ENCODE measurements at places on chromosomes 5 and 9. TPM values are rescaled to one million over a fixed set of nuclear protein-coding genes. Genes with fewer than 3 reads are reported as not detected.

REEP2 gene
- total RNA-seq: 2.4 TPM

- H3K4me1 ChIP-seq: peaks cover 17% of the 10 kb centered on the region
- no peaks in the 10 kb centered on the region for H3K27me3 ChIP-seq
- no peak overlapping the region for H3K4me3 ChIP-seq
- H3K36me3 ChIP-seq: no peaks in the 10 kb centered on the region
Observed at GRCh38 chr5:38434966-38435705, 121.3 kb downstream of the LIFR start.

DNA sequence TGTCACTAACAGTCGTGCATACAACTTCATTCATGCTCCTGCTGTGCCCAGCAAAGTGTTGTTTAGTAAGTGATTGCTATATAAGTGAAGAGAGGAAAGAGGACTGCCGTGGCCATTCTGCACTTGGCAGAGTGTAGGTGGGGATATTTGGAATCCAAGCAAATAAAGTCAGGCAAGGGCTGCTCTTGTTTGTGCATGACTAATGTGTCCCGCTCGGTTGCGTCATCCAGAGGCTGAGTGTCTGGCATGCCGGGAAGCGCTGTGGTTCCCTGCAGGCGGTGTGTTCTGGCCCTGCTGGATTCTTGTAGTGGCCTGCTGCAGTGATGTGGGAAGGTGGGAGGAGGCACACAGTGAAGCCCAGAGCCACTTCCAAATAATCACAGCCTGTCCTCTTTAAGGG, 136.9 kb upstream of the ANKH start:
- DNase-seq: peak; percentile 49
- no peaks in the 10 kb centered on the region for H3K36me3 ChIP-seq
- no peak overlapping the region for H3K27ac ChIP-seq

DNA sequence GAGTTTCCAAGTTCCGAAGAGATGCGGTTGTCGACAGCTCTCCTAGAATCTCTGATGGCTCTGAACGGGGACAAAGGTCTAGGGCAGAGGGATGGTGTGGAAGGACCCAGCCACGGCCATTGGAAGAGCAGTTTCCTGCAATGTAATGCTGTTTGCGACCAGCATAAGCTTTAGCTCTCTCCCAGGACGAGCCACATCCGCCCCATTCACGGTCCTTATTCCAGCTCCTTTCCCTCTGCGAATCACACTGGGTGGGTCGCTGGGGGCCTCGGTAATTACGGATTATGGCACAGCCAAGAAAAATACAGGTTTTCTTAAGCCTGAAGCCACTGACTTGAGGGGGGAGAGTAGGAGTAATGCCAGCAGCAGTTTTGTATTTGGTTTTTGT, 22.7 kb downstream of the ANXA2R start:
- H3K4me1 ChIP-seq: no peaks in the 10 kb centered on the region
- peak overlapping the region; percentile 82 for H3K27ac ChIP-seq

GZMA gene
- not detected for total RNA-seq

DNA sequence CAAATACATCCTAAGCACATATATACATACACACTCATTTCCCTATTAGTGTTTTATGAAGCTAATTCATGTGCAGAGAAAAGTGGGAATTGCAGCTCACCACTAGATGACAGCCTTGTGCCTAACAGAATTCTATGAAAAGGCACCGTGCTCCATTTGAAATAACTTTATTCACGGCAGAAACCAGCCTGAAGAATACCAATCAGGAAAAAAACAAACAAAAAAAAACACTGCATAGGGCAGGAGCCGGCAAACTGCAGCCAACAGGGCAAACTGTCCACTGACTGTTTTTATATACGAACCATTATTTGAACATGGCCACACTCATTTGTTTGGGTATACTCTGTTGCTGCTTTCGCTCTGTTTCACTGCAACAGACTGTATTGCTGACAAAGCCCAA, 33.6 kb downstream of the ERMP1 start:
- peak overlapping the region; percentile 30 for H3K27ac ChIP-seq
- peaks cover 6% of the 10 kb centered on the region for H3K36me3 ChIP-seq
- peak; percentile 73 for DNase-seq
- peaks cover 22% of the 10 kb centered on the region for H3K4me1 ChIP-seq
- no peak overlapping the region for H3K4me3 ChIP-seq
- H3K27me3 ChIP-seq: no peaks in the 10 kb centered on the region

GRCh38 chr5:154485850-154486426, 7.9 kb upstream of the HAND1 start:
- H3K36me3 ChIP-seq: no peaks in the 10 kb centered on the region
- H3K4me1 ChIP-seq: peaks cover 5% of the 10 kb centered on the region
- no peak overlapping the region for H3K27ac ChIP-seq
- H3K4me3 ChIP-seq: no peak overlapping the region

DNA sequence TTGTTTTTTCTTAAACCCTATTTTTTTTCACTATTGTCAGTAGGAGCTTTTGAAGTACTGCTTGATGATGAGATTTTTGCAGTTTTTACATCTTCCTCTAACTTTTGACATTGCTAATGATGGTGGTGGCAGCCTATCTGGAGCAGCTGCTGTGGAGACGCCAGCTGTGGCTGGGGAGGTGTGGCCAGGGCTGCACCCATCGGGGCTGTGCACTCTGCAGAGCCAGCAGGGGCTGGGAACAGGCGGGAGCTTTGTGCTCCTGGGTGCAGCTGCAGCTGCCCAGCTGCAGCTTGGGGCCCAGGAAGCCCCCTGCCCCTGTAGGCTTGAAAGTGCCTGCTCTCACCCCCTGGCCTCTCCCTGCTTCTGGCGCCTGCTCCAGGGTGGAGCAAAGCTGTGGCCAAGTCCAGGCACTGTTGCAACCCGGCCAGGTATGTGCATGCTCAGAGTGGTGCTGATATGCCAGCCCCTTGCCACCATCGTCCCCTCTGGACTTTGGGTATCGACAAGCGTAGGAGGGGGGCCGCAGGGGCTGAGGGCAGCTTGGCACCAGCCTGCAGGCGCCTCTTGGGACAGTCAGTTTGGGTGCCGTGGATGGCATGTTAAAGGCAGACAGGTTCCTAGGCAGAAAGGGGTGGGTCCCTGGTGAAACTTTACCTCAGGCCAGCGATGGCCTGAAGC, 39.2 kb downstream of the FER start:
- no peaks in the 10 kb centered on the region for H3K27me3 ChIP-seq
- no peak overlapping the region for H3K27ac ChIP-seq
- no peak overlapping the region for H3K4me3 ChIP-seq
- peaks cover 21% of the 10 kb centered on the region for H3K4me1 ChIP-seq

DNA sequence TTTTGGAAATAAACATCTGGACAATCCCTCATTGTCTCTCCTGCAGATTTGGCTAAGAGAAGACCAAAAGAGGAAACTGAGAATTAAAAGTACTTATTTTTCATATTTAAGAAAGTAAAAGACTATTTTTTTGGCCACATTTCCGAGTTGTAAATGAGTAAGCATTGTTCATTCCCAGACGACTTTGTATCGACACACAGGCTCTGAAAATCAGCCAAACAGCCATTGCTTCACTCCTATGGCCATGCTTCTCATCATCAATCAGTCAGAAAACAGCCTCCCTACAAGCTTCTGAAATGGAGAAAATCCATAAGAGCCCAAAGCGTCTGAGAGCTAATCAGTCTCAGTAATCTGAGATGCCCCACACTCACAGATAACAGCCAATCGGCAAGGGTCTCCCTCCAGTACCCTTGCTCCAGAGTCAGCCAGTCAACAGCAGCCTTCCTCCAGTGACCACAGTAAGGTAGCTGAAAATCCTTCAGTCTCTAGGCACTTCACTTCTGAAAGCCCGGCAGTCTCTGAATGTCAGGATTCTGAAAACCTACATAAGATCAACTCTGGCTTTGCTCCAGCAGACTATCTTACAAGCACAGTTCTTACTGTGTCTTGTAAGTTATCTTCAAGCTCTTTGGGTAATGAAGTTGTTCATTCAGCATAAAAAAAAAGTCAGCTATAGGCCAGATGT, 30.9 kb downstream of the CDO1 start:
- DNase-seq: no peak
- no peaks in the 10 kb centered on the region for H3K36me3 ChIP-seq
- H3K4me1 ChIP-seq: no peaks in the 10 kb centered on the region
- no peak overlapping the region for H3K4me3 ChIP-seq
- no peak overlapping the region for H3K27ac ChIP-seq

ARL14EPL gene
- total RNA-seq: not detected

PARP8 gene
- 41.8 TPM for total RNA-seq

DNA sequence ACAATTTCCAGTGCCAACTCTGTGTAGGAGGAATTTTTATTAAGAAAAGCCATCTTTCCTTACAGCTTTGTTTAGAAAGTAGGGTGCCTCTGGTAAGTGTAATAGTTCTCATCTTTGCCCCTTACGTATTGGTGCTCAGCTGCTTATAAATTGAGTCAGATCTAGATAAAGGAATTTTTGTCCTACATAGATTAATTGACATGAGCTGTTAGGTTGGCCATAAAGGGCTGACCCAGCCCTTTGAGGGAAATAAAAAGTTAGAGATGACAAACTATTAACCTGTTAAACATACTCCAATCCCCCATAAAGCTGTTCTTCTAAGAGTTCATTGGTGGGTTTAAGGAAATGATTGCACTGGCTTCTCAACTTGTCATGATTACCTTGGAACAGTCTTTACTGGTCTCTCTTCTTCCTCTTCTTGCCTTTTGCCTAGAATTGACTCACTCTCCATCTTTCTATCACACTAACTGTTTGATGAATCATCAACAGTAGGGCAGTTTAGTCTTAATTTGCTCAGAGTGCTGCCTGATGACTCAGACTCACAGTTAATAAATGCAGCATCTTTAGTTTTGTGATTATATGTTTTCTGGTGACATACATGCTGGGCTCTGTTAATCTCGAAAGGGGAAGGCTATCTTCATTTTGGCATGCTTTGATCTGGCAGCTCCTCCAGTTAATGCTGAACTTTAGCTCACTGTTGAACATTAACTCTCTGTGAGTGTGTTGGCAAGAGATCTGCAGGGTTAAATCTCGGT, 51.7 kb downstream of the ARHGAP26 start:
- H3K4me1 ChIP-seq: peaks cover under 1% of the 10 kb centered on the region
- H3K36me3 ChIP-seq: no peaks in the 10 kb centered on the region
- H3K27me3 ChIP-seq: no peaks in the 10 kb centered on the region
- H3K4me3 ChIP-seq: no peak overlapping the region
- H3K27ac ChIP-seq: no peak overlapping the region

DMXL1 gene
- 91.1 TPM for total RNA-seq

DNA sequence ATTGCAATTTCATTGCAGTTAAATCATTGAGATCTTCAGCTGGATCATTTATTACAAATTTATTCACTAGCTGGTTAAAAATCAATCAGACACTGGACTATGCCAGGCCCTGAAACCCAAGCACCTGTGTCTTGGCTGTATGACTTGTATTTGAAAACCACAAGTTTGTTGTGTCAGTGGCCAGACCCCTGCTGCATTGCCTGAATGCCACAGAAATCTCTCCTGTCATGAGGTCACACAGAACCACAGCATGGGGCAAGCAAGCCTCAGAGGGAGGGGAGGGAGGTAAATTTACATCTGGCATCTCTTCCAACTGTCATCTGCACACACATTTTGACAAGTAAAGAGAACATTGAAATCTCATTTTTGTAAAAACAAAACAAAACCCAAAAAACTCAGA, 90.0 kb downstream of the ARRDC3 start:
- no peak overlapping the region for H3K27ac ChIP-seq
- H3K27me3 ChIP-seq: no peaks in the 10 kb centered on the region
- no peaks in the 10 kb centered on the region for H3K36me3 ChIP-seq
- no peak for DNase-seq
- no peak overlapping the region for H3K4me3 ChIP-seq
- peaks cover 9% of the 10 kb centered on the region for H3K4me1 ChIP-seq

SLC27A6 gene
- 12.9 TPM for total RNA-seq

ZNF354C gene
- 7.7 TPM for total RNA-seq

GRCh38 chr9:20286969-20287368, 335.3 kb downstream of the MLLT3 start:
- H3K4me1 ChIP-seq: no peaks in the 10 kb centered on the region
- DNase-seq: no peak
- no peaks in the 10 kb centered on the region for H3K36me3 ChIP-seq

GRCh38 chr9:125161284-125161918, 18.1 kb upstream of the SCAI start:
- no peaks in the 10 kb centered on the region for H3K4me1 ChIP-seq
- H3K36me3 ChIP-seq: no peaks in the 10 kb centered on the region
- no peak overlapping the region for H3K4me3 ChIP-seq
- no peaks in the 10 kb centered on the region for H3K27me3 ChIP-seq
- DNase-seq: peak; percentile 34

- no peaks in the 10 kb centered on the region for H3K36me3 ChIP-seq
- H3K27ac ChIP-seq: no peak overlapping the region
- no peaks in the 10 kb centered on the region for H3K27me3 ChIP-seq
- H3K4me1 ChIP-seq: peaks cover 28% of the 10 kb centered on the region
Observed at GRCh38 chr5:10699281-10699874, 61.7 kb downstream of the DAP start.

CRB2 gene
- total RNA-seq: 0.07 TPM

GRCh38 chr9:131226226-131226625, 50.1 kb downstream of the FAM78A start:
- no peak overlapping the region for H3K27ac ChIP-seq
- peaks cover 23% of the 10 kb centered on the region for H3K36me3 ChIP-seq
- no peak for DNase-seq

GRCh38 chr9:106421772-106422171, 441.2 kb upstream of the ZNF462 start:
- no peak overlapping the region for H3K4me3 ChIP-seq
- no peak overlapping the region for H3K27ac ChIP-seq
- H3K4me1 ChIP-seq: no peaks in the 10 kb centered on the region
- no peaks in the 10 kb centered on the region for H3K27me3 ChIP-seq
- H3K36me3 ChIP-seq: no peaks in the 10 kb centered on the region

MAMDC2 gene
- total RNA-seq: 3.9 TPM
